ENCODE measurements at places on chromosomes 6 and 20.

GRCh38 chr6:31479151-31479932 lies 18.6 kb upstream of the MICB start:
- no peak for DNase-seq

GRCh38 chr20:34663213-34663943 lies 13.5 kb downstream of the PIGU start:
- no peak for DNase-seq

DNA sequence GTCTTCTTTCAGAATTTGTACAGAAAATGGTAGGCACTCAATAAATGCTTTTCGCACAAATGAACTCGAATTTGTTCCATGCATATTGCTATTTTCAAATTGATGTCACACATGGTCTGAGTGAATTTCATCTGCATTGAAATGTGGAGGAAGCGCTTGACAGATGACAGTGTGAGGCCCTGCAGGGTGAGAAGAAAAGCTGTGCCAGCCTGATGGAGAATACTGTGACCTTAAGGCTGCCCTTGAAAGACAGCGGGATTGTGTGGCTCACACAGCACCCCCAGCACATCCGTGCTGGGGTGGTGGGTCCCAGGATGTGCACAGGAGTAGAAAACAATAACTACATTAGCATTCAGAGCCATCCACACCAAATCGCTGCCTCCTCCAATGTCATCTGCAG lies 14.8 kb upstream of the MCHR2 start:
- no peak for DNase-seq

DNA sequence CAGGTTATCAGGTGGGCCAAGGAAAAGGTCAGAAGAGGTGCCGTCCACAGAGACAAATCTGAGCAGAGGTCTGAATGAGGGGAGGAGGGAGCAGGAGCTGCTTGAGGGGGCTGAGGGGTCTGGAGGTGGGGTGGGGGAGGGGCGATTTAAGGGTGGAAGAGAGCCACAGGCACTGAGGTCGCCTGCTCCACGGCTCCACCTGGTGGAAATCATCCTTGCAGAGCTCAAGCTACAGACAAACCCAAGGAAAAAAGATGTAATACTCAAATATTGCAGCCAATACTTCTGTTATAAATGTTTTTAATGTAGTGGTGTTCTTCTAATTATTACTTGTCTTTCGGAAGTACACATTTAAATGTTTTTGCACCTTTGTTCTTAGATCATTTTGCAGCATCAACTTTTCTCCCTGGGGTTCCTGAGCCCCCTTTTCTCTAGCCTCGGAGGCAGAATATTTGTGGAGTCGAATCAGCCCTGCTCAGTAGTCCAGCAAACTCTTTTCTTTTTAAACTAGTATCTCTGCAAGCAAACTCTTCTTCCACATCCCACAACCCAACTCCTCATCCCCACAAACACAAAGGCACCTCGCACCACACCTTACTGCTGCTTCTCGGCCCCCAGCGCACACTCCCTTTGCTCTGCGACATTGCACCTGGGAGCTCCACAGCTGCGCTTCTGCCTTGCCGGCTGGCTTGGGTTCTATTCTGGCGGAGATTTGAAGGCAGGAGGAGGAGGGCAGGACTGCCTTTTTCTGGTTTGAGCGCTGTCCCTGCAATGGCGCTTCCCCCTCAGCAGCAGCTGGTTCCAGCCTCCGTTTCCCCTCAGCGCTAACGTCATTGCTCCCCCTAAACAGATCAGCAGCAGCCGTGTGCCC lies 51.0 kb upstream of the TFAP2A start:
- DNase-seq = peak; percentile 87

GRCh38 chr20:17579369-17580039 lies 9.6 kb downstream of the DSTN start:
- DNase-seq = no peak

DNA sequence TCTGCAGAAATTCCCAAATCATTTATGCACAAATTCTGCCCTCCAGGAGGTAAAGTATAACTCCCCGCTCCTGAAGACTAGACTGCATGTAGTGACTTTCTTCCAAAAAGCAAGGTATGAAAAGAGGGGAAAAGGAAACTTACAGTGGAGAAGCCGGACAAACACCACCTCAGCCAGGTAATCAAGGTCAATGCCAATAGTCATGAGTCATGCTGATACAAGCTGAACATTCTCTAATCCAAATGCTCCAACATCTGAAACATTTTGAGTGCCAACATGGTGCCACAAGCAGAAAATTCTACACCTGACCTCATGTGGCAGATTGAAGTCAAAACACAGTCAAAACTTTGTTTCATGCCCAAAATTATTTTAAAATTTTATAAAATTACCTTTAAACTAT lies 165.6 kb downstream of the FOXA2 start:
- no peak for DNase-seq

GRCh38 chr6:54419885-54420284 lies 111.6 kb downstream of the TINAG start:
- DNase-seq = no peak
